ENCODE measurements at places on chromosomes 12 and 14.
A peak's percentile ranks its signal among the peaks of the same experiment; 100 is the strongest.

- peak; percentile 38 for DNase-seq
Measured at GRCh38 chr14:25237845-25238244, 187.9 kb upstream of the STXBP6 start.

- no peak for DNase-seq
Measured at GRCh38 chr14:61537563-61538463, 157.5 kb upstream of the HIF1A start.

DNA sequence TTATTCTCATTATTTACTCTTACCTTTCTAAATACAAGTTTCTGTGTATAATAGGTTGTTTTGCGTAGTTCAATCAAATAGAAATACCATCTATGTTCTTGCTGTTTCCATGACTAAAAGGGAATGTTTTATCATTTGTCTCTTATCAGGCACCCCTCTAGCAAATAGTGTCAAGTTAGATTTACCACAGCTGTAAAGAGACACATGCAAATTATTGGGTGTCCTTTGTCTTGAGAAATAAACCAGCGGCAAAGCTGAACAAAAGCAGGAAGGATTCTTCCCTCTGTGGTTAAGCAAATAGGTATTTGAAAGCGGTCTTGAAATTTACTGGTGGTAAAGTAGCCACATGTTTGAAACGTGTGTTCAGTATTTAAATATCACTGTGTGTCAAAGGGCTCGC, 405.9 kb downstream of the TMTC2 start:
- no peak for DNase-seq

GRCh38 chr12:48054955-48055821, 50.7 kb downstream of the SENP1 start:
- DNase-seq, result peak; percentile 14

DNA sequence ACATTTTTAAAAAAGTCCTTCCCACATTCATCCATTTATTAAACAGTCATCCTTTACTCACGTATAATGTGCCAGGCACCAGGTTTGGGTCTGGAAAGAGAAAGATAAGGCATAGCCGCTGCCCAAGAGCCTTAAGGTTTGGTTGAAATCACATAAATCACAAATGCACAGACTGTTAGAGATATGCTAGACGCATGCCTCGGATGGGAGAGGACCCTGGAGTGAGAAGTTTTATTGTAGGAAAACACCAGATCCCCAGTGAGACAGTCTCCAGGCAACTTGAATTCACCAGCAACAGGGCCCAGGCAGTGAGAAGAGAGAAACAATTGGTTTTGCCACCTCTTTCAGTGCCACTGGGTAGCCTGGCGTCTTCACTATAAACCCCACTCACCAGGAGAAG, 305.9 kb upstream of the AMIGO2 start:
- DNase-seq, result no peak

GRCh38 chr12:50088577-50089335, 3.6 kb downstream of the SMARCD1 start:
- peak; percentile 75 for DNase-seq

GRCh38 chr12:92547420-92547819, 155.4 kb upstream of the PLEKHG7 start:
- DNase-seq, result no peak

GRCh38 chr12:42129595-42130204, 15.0 kb downstream of the GXYLT1 start:
- DNase-seq, result peak; percentile 77

GRCh38 chr14:69850086-69850735, 29.0 kb upstream of the SMOC1 start:
- DNase-seq, result no peak

DNA sequence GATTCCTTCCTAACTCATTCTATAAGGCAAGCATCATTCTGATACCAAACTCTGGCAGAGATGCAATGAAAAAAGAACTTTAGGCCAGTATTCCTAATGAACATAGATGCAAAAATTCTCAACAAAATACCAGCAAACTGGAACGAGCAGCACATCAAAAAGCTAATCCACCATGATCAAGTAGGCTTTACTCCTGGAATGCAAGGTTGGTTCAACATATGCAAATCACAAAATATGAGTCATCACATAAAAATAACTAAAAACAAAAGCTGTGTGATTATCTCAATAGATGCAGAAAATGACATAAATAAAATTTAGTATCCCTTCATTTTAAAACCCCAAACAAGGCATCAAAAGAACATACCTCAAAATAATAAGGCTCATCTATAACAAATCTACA, 98.9 kb downstream of the ACSS3 start:
- DNase-seq, result no peak

- no peak for DNase-seq
Measured at GRCh38 chr12:48441069-48441468, 31.3 kb upstream of the ANP32D start.

DNA sequence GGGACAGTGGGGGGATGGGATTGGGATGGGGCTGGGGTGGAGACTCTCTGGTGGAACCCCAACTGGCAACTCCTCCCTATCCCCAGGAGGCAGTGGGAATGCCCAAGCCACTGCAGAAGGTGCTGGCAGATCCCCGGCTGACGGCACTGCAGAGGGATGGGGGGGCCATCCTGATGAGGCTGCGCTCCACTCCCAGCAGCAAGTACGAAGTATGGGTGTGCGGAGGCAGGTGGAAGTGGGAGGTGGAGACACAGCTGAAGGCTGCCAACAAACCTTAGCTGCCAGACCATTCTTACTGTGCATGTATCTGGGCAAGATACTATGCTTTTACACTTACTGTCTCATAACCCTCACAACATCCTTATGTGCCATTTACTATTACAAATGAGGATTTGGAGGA, 8.2 kb downstream of the ARHGEF40 start:
- DNase-seq, result no peak

DNA sequence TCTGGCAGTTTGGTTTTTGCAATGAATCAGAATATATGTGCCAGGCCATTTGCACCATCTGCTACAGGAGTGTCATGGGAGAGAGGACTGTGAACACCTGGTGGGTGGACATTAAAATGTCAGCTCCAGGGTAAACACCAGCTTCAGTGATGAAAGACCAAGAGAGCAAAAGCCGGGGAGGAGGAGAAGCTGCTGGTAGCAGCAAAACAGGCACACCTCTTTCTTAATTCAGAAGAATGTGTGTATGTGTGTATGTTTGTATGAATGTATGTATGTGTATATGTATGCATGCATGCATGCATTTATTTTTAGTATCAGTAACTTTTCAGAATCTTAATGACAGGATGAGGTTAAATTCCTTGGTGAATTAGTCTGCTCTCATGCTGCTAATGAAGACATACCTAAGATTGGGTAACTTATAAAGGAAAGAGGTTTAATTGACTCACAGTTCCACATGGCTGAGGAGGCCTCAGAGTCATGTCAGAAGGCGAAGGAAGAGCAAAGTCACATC, 357.4 kb upstream of the PRICKLE1 start:
- DNase-seq, result no peak
